ENCODE measurements at places on chromosomes 6 and 20. TPM values are rescaled to one million over a fixed set of nuclear protein-coding genes. Genes with fewer than 3 reads are reported as not detected.

PPDPF gene
- 148 TPM for total RNA-seq

TSBP1 gene
- total RNA-seq = not detected

PROKR2 gene
- total RNA-seq = not detected

HTR1B gene
- total RNA-seq = not detected

- DNase-seq = no peak
Measured at GRCh38 chr6:110587328-110587727, 110.9 kb upstream of the SLC22A16 start.

DNA sequence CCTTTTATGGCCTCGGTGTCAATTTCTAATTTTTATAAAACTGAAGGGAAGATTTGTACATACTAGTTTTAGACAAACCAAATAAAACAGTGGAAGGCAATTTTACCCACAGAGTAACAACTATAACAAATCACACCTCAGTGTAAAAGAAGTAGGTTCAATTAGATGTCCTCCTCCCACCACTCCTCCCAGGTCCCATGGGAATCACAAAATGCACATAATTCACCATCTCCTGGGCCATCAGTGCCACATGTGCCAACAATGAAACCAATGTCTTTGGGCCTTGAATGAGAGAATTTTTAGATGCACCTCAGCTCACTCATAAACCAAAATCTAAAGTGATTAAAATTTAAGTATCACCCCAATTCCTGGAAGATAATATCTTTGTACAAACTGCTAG is 267.8 kb downstream of the BTBD9 start:
- no peak for DNase-seq

DNA sequence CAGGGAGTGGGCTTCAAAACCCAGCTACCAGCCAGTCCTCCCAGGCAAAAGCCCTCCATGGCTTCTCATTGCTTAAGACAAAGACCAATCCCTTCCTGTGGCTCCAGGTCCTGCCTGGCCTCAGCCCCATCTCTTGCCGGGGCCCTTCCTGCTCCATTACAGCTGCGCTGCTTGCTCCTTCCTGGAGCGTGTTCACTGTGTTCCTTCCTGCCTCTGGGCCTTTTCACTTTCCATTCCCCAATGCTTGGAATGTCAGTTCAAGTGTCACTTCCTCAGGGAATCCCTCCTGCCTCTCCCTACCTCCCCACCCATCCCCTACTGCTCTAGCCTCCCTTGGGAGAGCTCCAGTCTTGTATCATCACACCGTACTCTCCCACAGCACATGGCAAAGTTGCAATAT is 11.1 kb upstream of the ITPR3 start:
- DNase-seq = no peak

GPX5 gene
- not detected for total RNA-seq

ADGRG6 gene
- 0.49 TPM for total RNA-seq

SOX18 gene
- total RNA-seq = 0.70 TPM

- no peak for DNase-seq
Measured at GRCh38 chr6:2155206-2155605, 90.2 kb downstream of the GMDS start.

NOP56 gene
- total RNA-seq = 704 TPM

DNA sequence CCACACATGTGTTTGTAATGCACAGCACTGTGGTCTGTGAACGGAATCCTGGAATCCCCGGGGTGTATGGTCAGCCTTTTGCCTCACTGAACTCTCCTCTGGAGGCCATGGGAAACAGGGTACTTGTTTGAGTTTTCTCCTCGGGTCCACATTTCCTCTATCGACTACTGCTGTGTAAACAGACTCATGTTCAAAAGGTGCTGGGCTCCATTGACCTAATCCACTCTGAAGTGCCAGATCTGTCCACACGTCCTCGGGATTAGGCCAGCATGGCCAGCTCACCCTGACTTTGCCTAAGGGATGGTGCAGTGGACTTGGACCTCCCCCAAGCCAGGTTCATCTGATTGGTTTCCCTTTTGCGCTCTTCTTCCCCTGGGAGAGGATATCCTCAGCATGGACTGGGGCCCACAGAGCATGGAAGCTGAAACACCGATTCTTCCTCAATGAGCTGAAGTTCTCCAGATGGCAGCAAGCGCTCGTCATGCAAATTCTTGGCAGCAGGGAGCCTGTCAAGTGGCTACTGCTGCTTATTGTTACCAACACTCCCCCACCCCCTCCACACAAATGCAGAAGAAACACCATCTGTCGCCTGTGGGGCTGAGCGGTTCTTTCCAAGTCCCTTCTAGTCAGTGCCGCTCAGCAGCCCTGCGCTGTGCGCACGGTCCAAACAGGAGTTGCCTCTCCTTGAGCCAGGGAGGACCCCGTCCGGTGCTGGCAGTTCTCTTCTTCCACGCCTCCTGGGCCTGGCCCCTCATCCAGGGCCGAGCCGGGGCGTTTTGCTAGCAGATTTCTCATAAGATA is 292.6 kb upstream of the MARCKS start:
- DNase-seq = peak; percentile 94

DNA sequence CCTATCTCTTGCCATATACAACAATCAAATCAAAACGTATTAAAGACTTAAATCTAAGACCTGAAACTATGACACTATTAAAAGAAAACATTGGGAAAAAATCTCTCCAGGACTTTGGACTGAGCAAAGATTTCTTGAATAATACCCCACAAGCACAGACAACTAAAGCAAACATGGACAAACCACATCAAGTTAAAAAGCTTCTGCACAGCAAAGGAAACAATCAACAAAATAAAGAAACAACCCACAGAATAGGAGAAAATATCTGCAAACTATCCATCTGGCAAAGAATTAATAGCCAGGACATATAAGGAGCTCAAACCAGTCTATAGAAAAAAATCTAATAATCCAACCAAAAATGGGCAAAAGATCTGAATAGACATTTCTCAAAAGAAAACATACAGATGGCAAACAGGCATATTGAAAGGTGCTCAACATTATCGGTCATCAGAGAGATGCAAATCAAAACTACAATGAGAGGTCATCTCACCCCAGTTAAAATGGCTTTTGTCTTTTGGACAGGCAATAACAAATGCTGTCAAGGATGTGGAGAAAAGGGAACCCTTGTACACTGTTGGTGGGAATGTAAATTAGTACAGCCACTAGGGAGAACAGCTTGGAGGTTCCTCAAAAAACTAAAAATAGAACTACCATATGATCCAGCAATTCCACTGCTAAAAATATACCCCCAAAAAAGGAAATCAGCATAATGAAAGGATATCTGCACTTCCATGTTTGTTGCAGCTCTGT is 76.2 kb downstream of the SNX5 start:
- no peak for DNase-seq

HUS1B gene
- 0.92 TPM for total RNA-seq

OLIG3 gene
- not detected for total RNA-seq

- DNase-seq = no peak
Measured at GRCh38 chr20:32252189-32252588, 25.3 kb upstream of the KIF3B start.

DNA sequence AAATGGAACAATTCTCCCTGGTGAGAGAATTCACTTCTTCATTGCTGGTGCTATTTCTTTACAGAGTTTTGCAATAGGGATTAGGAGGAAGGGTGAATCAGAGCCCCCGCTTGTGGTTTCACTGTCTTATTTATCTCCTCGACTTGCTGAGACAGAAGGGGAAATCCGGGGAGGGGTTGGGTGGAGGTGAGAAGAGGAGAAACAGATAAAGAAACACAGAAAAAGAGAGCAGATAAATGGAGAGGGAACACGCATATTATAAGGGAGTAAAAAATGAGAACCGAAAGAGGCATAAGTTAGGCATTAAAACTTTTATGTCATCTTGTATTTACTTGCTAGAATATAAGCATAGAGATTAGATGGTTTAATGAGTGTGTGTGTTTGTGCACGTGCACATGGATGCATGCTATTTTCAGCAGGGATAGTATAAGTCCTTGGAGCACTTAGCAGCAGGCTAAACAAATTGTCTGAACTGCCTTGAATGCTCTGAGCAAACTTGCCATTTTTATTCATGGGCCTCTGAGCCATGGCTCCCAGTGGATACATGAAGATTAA is 105.0 kb downstream of the OLIG3 start:
- DNase-seq = peak; percentile 9

HLA-DQB1 gene
- total RNA-seq = not detected

LGSN gene
- total RNA-seq = not detected

MLN gene
- total RNA-seq = not detected

GRCh38 chr6:81480139-81480538 is 272.3 kb downstream of the TENT5A start:
- no peak for DNase-seq

TRIM15 gene
- not detected for total RNA-seq

DNA sequence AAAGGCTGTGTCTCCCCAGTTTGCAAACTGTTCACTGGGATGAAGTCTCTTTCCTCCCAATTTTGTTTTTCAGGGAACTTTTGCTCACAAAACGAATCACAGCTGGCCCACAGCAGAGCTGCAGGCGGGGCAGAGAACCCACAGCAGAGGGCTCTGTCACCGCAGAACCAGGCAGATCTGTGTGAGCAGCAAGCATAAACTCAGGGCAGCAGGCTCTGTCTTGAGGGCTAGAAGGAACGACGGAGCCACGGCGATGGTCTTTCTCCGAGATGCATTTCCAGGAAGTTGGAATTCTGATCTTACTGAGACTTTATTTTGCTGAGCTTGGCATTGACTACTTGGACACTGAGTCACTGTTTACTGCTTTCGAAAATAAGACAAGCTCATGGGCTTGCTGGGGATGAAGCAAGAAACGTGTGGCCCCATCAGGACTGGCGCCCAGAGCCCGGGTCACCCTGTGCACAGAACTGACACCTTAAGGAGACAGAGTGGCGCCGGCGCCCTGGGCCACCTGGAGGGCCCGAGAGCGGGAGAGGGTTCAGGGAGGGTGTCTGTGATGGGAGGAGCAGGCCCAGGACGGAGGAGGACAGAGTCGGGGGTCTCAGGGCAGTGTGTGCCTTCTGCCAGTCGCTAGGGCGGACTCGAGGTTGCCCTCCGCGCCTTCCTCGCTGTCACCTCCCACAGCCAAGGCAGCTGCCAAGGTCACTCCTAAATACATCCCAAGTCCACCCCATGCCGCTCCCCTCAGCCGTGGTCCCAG is 106.3 kb upstream of the NXT1 start:
- DNase-seq = no peak

GRCh38 chr6:87668013-87668412 is 34.0 kb downstream of the AKIRIN2 start:
- DNase-seq = no peak

- DNase-seq = no peak
Measured at GRCh38 chr6:105301756-105302616, 100.9 kb downstream of the PREP start.

ETV7 gene
- total RNA-seq = 0.58 TPM

DNA sequence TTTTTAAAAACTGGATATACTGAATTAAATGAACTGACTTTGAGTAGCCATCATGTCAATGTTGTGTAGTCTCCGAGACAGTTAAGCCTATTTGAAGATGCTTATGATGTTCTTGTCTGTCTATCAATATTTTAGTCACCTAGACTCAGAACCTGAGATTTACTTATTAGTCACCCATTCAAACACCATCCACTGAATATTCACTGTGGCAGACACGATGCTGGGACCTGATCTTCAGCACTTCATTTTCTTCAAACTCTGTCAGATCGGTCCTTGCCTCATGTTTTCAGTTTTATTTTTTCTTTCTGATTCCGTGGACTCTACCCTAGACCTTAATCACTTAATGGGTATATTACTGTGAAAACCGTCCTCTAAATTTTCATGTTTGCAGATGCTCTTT is 123.7 kb upstream of the MCHR2 start:
- DNase-seq = no peak

GRCh38 chr6:168134560-168135201 is 55.7 kb upstream of the FRMD1 start:
- DNase-seq = no peak

FAM83B gene
- total RNA-seq = 0.41 TPM

SLC44A4 gene
- not detected for total RNA-seq

GRCh38 chr6:127243501-127243900 is 23.2 kb upstream of the RNF146 start:
- DNase-seq = no peak

TLDC2 gene
- total RNA-seq = not detected

DNA sequence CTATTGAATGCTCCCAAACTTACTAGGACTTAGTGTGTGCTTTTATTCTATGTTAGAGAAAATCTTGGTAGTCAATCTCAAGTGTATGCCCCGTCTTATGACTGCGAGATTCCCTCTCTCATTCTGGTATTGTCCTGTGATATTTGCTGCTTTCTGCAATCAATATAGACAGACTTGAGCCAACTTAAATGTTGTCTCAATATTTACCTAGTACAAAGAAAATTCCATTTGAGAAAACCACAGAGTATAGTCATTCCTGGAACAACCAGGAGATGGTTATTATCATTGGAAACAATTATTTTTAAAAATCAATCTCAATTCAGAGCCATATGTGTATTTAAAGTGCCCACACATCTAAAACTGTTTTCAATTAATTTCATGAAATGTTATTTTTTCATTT is 330.0 kb downstream of the NRN1 start:
- no peak for DNase-seq

DNA sequence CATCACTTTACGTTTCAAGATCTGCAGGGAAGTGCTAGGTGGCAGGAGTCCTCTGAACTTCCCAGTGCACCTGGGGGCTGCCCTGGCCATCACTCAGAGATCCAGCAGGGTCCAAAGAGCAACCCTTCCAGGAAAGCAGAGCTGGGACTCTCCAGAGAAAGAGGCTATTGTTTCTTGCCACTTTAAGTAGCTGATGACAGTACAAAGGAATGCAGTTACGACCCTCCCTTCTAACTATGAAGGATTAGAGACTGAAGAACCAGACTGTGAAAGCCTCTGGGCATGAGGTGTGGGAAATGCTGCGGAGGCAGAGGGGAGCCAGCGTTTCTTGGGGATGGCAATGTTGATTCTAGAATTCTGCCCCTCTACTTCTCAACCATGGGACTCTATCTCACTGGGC is 189.1 kb upstream of the SUPT3H start:
- peak; percentile 52 for DNase-seq

- peak; percentile 69 for DNase-seq
Measured at GRCh38 chr6:40472353-40472752, 114.8 kb downstream of the LRFN2 start.

DNA sequence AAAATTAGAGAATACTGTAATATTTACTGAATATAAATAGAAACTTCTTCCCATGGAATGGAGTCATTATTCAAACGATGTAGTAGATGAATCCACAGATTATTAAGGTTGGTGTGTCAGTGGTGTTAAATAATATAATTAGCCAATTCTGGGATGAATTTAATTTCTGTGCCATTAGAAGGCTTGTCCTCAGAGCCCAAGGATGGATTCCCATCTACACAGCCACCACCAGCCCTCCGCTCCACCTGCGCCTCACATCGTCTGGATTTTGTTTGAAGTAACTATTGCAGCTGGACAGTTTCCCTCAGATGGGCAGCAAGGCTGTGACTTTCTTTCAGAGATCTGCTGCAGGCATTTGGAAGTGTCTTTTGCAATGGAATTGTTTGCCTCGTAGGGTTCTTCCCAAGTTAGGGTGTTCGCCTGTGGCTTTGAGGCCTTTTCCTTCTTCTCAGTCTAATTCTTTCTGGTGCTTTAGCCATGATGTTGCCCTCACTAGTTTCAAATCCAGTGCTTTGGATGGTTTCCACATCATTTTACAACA is 104.7 kb downstream of the AIG1 start:
- no peak for DNase-seq

- no peak for DNase-seq
Measured at GRCh38 chr6:166645896-166646295, 18.8 kb upstream of the RPS6KA2 start.

- DNase-seq = peak; percentile 73
Measured at GRCh38 chr6:45327956-45328522, at the start of gene RUNX2. Gene RUNX2, plus strand, starts transcription at chr6:45328330. Its CDS starts 397 bp downstream, at chr6:45328727.

CALHM4 gene
- not detected for total RNA-seq

Measured in A673 (cell line).